ENCODE measurements at places on chromosomes 3 and 15. TPM values are rescaled to one million over a fixed set of nuclear protein-coding genes. Genes with fewer than 3 reads are reported as not detected.
A peak's percentile ranks its signal among the peaks of the same experiment; 100 is the strongest.

The DPH3 gene
- 27.8 TPM for total RNA-seq

The CCDC13 gene
- total RNA-seq = 2.5 TPM

The PPP1R14D gene
- 1.5 TPM for total RNA-seq

The LSMEM2 gene
- total RNA-seq = not detected

The PCLAF gene
- 33.7 TPM for total RNA-seq

The OR5H14 gene
- not detected for total RNA-seq

DNA sequence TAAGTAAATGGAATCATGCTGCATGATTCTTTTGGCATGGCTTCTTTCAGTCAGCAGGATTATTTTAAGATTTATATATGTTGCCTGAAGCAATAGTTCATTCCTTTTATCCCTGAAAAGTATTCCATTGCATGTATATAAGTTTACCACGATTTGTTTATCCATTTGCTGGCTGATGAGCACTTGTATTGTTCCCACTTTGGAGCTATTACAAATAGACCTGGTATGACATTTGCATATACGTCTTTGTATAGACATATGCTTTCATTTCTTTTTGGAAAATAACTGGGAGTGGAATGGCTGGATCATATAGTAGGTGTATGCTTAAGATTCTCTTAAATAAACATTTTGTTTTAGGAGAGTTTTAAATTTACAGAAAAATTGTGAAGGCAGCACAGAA is 79.3 kb upstream of the CBLB start:
- DNase-seq = no peak

GRCh38 chr3:13528217-13528867 is 20.6 kb upstream of the FBLN2 start:
- DNase-seq = no peak

DNA sequence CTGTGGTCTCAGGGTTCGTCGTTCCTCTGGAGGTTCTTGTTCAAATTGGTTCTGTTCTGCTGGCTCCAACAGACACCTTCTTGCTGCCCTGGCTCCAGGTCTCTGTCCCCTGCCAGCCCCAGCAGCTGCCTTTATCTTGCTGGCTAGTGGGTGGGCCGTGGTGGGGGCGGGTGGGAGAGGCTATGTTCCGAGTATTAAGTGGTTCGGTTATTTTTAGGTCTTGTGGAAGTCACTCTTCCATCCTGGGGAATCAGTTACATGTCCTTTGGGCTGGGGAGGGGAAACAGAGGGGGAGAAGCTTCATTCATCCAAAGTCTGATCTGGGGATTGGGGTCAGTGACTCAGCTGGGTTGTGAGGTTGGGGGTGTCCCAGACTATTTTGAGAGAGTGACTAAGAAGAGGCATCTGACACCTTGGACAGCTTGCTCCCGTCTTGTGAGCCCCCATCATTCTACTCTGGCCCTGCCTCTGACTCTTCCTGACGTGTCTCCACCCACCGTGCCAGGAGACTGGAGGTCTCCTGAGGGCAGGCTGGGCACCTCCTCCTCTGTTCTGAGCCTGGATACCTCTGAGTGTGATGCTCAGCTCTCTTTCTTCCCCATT is at the start of gene XIRP1:
XIRP1 (minus strand) TSS at position 106 of the 603 bp plus-strand sequence. CDS start 3,150 bp downstream, outside the sequence.
- no peak for DNase-seq

DNA sequence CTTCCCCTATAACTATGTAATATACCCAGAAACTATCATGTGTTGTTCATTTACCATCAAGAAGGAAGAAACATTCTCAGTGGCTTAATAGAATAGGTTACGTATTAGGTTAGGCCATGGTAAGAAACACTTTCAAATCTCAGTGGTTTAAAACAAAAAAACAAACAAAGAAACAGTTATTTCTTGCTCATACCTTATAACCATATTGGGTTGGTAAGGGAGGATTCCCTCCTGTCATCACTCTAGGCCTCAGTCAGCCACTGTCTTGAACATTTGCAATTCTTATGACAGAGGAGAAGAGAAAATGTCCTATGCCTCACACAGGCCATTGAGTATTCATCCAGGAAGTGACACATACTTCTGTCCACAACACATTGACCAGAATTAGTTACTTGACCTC is 727.7 kb upstream of the NECTIN3 start:
- DNase-seq = no peak

GRCh38 chr3:168096210-168096652 is 507 bp upstream of the GOLIM4 start:
- DNase-seq = peak; percentile 29

Measured in progenitor cell of endocrine pancreas (in vitro differentiated cells).